ENCODE measurements at places on chromosomes 6 and 20. TPM values are rescaled to one million over a fixed set of nuclear protein-coding genes. Genes with fewer than 3 reads are reported as not detected.

GRCh38 chr20:25313593-25313992 is 65.7 kb downstream of the PYGB start:
- DNase-seq, result no peak

DNA sequence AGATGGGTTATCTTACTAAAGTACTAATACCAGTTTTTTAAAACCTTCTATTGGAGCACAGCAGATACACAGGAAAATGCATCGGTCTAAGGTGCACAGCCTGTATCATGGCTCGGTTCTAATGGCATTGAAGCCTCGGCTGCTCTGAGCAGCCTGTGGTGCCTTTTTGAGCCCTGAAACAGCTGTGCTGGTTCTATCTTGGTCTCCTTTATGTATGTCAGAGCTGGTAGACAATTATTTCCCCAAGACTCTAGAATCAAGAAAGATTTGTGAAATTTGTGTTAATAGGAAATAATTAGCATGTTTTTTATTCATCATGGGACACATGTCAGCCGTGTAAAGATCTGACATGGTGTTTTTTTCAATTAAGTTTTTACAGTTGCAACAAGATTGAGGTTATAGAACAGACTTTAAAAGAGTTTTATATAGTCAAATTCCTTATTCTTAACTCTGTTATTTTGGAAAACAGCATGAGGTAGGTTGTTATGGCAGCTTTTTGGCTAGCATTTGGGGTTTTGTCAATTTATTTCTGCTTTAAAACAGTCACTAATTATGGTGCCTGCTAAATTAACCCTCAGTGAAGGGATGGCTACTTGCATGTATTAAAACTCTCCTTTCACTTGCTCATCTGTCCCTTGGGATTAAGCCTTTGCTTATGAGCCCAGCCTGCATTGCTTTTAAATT is 40.3 kb upstream of the C20orf144 start:
- DNase-seq, result peak; percentile 20

GRCh38 chr20:43345676-43346075 is 112.0 kb upstream of the SRSF6 start:
- no peak for DNase-seq

The SYNDIG1 gene
- not detected for total RNA-seq

The ASCC3 gene
- 45.0 TPM for total RNA-seq

DNA sequence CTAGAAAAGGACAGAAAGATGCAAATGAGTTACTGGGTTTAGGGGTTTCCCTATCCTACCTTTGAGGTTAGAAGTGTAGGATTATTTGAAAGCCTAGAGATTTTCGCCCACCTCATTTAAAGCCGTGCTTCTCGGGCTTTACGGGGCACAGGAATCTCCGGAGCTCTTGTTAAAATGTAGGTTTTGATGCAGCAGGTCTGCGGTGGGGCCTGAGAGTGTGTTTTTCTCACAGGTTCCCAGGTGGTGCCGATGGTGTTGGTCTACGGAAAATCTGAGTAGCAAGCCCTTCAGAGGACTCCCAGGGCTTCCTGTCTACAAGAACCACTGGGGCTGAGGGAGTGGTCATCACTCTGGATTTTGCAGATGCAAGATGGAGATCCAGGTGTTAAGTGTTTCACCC is 47.5 kb downstream of the TRAM2 start:
- no peak for DNase-seq

DNA sequence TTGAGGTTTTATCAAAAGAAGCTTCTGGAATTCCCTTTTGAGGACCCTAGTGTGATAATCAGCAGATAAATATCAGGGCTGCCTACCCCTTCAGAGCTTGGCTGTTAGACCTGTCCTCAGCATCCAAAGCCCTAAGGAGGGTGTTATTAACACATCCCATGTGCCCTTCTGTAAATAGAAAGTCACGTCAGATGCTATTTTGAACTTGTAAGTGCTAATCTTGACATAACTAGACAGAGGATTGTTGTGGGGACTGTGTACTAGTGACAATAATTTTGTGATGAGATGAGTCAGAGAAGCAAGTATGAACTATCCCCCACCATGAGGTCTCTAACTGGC is 4.9 kb upstream of the LAMA4 start:
- DNase-seq, result no peak

DNA sequence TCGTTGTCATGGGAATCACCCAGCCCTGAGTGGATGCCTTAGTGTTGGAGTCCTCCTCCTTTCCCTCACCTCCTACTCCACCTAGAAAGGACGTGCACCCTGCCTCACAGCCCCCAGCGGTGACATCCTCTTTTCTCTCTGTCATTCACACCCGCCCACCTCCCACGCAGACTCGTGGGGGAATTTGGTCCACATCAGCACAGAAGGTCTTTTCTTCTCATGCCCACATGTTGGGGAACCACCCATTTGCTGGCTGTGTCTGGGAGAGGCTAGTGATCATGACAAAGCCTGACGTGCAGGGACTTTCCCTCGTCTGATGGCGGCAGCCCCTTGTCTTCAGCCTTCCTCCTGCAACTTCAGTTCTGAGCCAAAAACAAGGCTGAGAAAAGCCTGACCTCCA is 96.0 kb upstream of the CNKSR3 start:
- no peak for DNase-seq

- no peak for DNase-seq
Measured at GRCh38 chr6:92404281-92404680, 1015.1 kb downstream of the EPHA7 start.

DNA sequence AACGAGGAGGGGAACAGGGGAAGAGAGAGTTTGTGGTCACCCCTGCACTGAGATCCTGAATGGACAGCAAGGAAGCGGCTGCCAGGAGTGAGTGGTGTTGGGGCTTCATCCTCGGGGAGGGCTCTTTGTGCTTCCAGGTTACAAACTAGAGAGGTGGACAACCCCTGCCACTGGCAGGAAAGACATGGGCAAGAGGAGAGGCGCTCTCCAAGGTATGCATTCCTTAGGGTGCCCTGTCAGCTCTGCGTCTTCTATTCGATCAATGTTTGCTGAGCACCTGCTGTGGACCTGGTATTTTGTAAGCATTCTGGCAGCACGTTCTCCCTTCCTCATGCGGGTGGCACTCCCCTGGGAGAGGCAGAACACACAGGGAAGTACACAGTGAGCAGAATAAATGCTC is 93.6 kb downstream of the CDH4 start:
- DNase-seq, result no peak

DNA sequence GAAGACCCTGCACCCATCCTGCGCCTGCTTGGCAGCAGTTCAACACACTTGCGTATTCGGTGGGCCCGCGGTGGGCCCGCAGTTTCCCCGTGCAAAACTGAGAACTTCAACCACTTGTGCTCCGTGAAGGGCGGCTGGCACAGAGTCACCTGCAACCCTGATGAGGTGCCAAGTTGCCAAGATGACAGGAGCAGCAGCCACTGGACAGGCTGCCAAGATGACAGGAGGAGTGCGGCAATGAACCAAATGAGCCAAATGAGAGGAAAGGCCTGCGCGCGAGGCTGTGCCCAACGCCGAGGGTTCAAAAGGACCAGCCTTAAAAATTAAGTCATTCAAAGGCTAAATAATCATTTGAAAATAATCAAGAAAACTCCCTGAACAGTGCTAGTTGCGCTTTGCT is 20.1 kb downstream of the DIDO1 start:
- no peak for DNase-seq

DNA sequence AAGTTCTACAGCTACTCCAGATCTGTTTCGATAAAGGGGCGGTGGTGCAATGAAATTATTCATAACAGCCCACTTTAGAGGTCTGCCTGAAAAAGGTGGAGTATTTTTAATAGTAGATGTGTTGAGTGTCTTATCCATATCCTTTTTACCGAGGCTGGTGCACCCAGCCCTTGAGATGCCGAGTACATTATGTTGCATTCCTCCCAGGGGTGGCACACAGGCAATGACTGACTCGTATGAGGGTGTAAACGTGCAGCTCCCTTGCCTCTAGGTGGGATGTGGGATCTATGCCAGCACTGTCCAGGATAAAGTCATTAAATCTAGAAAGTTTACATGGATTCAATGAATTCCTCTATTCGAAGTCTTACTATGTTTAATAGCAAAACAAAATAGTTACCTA is 355.6 kb downstream of the PLCB1 start:
- no peak for DNase-seq

The OOEP gene
- total RNA-seq, result not detected

The NHSL1 gene
- 12.7 TPM for total RNA-seq

DNA sequence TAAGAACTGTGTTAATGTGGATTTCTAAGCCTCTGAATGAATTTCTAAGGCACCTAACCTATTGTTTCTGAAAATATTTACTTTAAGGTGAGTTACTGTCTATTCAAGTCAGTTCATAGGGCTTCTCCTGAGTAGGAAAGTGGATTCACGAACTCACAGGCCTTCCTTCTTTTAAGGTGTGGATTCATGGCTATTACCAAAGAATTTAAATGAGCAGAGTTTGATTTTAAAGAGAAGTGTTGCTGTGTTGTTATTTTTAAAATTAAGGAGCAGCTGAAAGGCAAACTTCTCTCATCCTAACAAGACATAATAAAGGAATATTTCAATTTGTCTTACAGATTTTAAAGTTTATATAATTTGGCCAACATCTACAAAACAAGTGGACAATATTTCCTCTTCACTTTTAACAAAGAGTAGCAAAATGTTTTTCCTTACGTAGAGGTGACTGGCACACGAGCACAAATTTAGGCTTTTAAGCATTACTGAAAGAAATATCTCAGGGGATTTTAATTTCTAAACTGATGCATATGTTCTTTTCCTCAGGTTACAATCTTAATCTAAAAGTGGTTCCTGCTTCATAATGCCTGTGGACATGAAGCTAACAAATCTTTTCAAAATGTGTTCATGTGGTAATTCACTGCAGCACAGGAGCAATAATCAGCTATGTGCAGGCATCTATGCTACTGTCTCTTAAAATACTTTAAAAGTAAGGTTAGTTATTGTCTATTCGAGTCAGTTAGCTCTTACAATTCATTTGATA is 602 bp upstream of the TSPYL4 start:
- DNase-seq, result no peak

DNA sequence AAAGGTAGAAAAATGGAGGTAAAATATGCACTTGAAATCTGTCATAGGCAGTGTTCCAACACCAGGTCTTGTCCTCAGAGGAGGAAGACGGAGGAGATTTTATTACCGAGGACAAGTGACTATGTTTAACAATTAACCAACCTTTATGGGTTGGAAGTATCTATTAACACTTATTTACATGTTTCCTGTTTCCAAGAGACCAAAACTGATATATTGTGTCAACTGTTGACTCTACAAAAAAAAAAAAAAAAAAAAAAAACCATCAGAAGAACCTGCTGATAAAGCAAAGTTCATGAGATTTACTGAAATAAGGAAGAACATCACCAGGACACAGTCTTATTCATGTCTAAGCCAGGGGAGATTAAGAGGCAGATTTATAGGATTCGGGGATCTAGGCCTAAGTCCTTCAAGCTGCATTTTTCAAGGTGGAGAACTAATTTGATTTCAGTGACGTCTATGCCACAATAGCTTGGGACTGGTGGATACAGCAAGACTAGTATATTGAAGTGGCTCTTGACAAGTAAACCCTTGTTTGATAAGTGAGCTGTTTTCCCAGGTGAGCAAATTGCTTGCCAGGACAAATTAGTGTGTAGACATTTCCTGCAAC is 126.6 kb upstream of the NAA20 start:
- DNase-seq, result no peak

- DNase-seq, result no peak
Measured at GRCh38 chr20:52622081-52622480, 350.1 kb upstream of the TSHZ2 start.

DNA sequence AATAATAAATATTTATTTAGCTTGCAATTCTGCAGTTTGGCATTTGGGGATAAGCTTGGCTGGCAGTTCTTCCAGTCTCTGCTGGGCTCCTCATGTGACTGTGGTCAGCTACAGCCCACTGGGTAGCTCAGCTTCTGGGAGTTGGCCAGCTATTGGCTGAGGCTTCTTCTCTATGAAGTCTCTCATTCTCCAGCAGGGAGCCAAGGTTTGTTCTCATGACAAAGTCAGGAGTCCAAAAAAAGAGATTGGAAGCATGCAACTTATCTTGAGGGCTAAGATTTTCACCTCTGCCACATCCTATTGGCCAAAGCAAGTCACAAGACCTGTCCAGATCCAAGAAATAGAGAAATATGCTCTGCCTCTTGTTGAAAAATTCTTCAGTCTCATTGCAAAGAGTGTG is 94.6 kb downstream of the SNAP25 start:
- no peak for DNase-seq

- DNase-seq, result no peak
Measured at GRCh38 chr20:49477200-49477599, 5.3 kb downstream of the KCNB1 start.

The NRSN2 gene
- 0.86 TPM for total RNA-seq

The DSP gene
- 0.06 TPM for total RNA-seq

The TRMT11 gene
- 32.9 TPM for total RNA-seq

GRCh38 chr6:18579869-18580268 is 192.7 kb downstream of the RNF144B start:
- no peak for DNase-seq

DNA sequence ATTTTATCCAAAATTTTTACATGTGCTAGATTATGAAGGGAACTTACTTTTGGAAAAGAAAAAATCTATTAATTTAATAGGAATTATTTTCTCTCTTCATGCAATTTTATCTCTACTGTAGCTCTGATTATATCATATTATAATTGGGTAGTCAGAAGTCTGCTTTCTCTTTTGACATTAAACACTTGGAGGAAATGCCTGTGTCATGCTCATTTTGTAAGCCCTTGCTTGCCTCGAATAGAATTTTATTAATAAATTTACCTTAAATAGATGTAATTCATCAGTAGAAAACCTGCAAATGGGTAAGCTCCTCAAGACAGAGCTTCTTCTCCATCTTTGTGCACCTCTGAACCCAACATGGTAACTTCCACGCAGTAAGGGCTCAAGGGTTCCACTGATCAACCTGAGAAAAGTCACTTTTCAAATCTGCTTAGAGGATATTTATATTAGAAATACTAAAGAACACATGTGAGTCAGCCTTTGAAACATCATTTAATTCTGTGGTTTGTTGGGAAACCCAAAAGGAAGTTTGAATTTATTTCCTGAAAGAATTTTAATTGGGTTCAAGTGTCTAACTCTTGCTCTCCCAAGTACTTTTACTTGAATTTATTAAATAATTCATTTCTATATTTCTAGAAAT is 266.0 kb downstream of the ALDH8A1 start:
- no peak for DNase-seq

The PBX2 gene
- 80.5 TPM for total RNA-seq

GRCh38 chr6:35962779-35963560 is 42.1 kb upstream of the SRPK1 start:
- DNase-seq, result no peak

DNA sequence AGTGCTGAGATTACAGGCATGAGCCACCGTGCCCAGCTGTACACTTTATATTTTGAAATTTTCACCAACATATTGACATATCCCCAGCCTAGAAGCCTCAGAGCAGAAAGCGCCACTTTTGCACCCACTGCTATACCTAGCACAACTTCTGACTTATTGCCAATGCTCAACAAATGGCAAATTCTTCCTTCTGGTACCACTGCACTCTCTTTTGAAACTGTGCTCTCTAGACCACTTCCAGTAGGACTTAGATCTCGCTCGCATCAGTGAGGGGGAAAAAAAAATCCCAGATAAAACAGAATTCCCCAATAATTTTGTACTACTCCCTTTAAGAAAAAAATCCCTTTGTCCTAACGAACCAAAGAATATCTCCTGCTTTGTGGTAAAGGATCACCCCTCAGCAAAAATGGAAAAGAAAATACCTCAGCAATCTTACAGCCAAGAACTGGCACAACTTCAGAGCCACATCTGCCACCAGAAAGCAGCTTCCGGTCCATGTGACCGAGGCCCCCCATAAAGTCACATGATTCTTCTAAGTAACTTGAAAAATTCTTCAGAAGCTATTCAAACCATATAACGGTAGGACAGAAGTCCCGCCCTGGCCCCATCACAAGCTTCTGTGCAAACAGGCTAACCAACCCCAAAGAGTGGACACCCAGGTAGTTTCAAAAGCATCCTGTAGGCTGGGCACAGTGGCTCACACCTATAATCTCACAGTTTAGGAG is 18.5 kb upstream of the IL17F start:
- no peak for DNase-seq

The SENP6 gene
- 85.4 TPM for total RNA-seq
